ENCODE measurements at places on chromosomes 12 and 14. TPM values are rescaled to one million over a fixed set of nuclear protein-coding genes. Genes with fewer than 3 reads are reported as not detected.

Gene PTPRB
- total RNA-seq: 16.5 TPM

Gene GNS
- total RNA-seq: 36.5 TPM

Gene SSPN
- total RNA-seq: 45.4 TPM

Gene SPX
- 17.1 TPM for total RNA-seq

Gene CIDEB
- 1.8 TPM for total RNA-seq

DNA sequence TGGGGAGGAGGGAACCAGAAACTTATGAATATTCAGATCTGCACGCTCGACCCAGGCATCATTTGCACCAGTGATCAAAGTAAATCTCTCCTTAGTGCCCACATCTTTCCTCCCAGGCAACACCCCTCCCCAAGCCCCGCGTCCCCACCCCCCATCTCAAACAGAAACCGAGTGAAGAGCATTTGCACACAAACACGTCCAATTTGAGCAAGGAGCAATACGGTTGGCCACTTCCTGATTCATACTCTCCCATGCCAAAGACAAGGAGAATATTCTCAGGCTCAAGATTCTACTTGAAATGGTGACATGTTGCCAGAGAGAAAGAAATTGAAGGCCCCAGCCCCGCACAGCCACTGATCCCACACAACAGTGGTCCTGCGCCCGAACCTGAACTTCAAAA lies 7.1 kb downstream of the FOXN3 start:
- H3K27me3 ChIP-seq: no peaks in the 10 kb centered on the region
- peak overlapping the region; percentile 72 for H3K27ac ChIP-seq
- H3K4me1 ChIP-seq: peaks cover 49% of the 10 kb centered on the region
- no peak for DNase-seq

DNA sequence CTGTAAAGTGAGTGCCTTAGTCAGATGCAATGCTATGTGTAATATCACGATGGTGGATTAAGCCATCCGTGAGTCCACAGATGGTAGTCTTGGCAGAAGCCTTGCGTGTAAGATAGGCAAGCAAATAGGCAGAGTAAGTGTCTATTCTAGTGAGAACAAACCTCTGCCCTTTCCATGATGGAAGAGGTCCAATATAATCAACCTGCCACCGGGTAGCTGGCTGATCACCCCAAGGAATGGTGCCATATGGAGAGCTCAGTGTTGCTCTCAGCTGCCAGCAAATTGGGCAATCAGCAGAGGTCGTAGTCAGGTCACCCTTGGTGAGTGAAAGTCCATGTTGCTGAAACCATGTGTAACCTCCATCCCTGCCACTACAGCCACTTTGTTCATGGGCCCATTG lies 371.2 kb upstream of the LRFN5 start:
- H3K27me3 ChIP-seq: no peaks in the 10 kb centered on the region
- no peaks in the 10 kb centered on the region for H3K36me3 ChIP-seq
- no peak overlapping the region for H3K4me3 ChIP-seq
- H3K27ac ChIP-seq: no peak overlapping the region
- no peak for DNase-seq

DNA sequence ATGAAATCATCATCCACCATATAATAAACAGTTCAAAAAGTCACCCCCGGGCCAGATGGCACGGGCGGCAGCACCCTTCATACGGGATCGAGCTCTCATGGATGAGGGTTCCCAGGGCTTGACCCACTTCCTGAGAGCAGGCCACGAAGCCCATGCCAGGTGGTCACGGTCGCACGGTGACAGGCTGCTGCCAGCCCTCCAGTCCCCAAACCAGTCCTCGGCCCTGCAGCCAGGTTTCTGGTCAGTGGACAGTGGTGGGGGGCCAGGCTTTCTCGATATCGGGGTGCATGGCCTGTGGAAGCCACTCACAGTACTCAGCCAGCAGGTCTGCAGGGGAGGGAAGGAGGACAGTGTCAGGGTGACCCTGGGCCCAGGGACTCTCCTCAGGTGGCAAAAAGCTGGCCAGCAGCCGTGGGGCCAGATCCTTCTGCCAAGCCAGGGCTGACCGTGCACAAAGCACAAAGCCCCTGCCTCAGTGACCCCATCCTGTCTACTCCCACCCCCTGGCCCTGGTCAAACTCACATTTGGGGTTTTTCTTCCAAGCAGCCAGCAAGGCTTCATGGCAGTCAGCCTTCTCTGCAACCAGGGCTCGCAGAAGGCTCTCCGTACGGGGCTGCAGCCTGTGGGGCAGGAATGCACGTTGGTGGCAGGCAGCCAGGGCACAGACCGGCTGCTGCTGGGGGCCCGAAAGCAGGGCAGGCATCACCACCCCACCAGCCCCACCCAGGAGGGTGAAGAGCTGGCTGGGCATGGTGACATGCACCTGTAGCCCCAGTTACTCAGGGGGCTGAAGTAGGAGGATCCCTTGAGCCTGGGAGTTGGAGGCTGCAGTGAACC lies 33.3 kb upstream of the UBC start:
- H3K36me3 ChIP-seq: peaks cover 84% of the 10 kb centered on the region
- no peak overlapping the region for H3K4me3 ChIP-seq
- H3K4me1 ChIP-seq: no peaks in the 10 kb centered on the region
- H3K27me3 ChIP-seq: no peaks in the 10 kb centered on the region
- no peak for DNase-seq
- H3K27ac ChIP-seq: no peak overlapping the region

DNA sequence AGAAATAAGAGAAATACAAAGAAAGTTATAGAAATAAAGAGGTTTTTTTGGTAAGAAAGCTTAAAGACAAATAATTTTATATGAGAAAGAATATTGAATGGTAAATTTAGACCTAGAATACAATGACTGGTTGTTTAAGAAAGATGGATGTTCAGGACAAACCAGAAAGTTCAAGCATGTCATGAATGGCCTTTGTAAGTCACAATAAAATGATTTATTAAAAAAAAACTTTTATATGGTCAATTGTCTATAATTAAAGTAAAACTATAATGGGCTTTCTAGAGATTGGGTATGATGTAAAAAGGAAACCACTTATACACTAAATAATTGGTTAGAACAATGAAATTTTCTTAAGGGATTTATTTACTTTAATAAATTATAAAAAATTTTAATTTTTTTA lies 19.8 kb upstream of the CAPRIN2 start:
- H3K27ac ChIP-seq: no peak overlapping the region
- H3K4me1 ChIP-seq: no peaks in the 10 kb centered on the region
- no peaks in the 10 kb centered on the region for H3K36me3 ChIP-seq
- no peaks in the 10 kb centered on the region for H3K27me3 ChIP-seq

GRCh38 chr12:21985155-21985554 lies 43.9 kb upstream of the ABCC9 start:
- H3K4me1 ChIP-seq: no peaks in the 10 kb centered on the region
- no peak overlapping the region for H3K4me3 ChIP-seq
- no peaks in the 10 kb centered on the region for H3K27me3 ChIP-seq
- DNase-seq: no peak
- H3K36me3 ChIP-seq: no peaks in the 10 kb centered on the region

DNA sequence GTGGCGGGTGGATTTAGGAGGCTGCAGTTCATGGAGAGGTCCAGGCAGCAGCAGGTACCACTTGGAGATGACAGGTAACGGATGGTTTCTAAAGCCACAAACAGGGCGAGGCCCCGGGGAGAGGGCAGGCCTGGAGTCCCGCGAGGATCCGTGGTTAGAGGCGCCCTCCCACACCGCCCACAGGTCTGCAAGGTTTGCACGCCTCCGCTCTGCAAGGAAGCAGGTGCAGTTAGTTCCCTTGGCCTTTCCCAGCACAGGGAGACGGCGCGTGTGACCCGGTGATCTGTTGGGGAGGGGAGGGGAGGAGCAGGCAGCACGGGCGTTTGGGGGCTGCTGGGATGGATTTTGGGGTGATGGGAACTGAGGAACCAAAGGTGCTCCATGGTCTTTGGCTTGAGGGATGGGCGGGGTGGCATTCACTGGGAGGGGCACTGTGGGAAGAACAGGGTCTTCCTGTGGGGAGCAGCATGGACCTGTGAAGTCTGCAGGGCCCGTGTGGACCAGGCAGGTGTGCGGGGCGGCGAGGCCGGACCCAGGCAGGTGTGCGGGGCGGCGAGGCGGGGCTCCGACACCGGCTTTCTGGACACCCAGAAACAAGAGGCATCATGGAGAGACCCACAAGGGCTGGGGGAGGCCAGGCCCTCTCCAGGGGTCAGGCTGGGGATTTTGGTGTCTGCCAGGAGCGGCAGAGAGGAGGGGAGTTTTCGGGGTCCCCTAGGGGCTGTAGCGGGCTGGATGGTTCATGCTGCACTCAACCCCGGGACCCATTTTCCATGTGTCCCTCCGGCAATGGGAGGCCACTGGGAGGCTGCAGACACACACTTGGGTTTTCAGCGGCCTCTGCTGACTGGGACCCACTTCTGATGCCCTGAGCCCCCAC lies 29.1 kb downstream of the NOC4L start:
- H3K36me3 ChIP-seq: no peaks in the 10 kb centered on the region
- H3K4me3 ChIP-seq: no peak overlapping the region
- no peaks in the 10 kb centered on the region for H3K27me3 ChIP-seq
- no peaks in the 10 kb centered on the region for H3K4me1 ChIP-seq

DNA sequence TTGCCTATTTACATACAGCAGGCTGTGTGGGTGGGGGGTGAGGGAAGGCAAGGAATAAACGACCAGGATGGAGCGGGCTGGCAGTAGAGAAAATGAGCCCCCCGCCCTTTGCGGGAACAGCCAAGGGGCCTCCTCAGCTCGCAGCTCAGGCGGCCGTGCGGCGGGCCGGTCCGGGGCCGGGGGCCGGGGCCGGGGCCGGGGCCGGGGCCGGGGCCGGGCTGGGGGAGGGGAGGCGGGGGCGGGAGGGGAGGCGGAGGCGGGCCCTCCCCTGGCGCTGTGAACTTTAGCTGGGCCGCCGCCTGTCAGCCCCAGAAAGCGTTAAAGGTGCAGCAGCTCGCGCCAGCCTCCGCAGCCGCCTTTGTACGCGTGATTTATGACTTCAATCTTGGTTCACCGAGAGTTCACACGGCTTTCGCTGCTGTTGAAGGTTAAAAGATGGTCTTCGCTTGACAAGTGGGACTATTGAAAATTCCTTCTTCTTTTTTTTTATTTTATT lies 28.8 kb downstream of the HOXC4 start:
- peak overlapping the region; percentile 24 for H3K4me3 ChIP-seq
- H3K36me3 ChIP-seq: no peaks in the 10 kb centered on the region
- H3K27ac ChIP-seq: no peak overlapping the region
- DNase-seq: peak; percentile 57

- no peak overlapping the region for H3K27ac ChIP-seq
- H3K4me1 ChIP-seq: no peaks in the 10 kb centered on the region
- peaks cover 50% of the 10 kb centered on the region for H3K36me3 ChIP-seq
- no peaks in the 10 kb centered on the region for H3K27me3 ChIP-seq
- no peak for DNase-seq
These were observed 67.1 kb downstream of the NUAK1 start for GRCh38 chr12:106071686-106072085.

DNA sequence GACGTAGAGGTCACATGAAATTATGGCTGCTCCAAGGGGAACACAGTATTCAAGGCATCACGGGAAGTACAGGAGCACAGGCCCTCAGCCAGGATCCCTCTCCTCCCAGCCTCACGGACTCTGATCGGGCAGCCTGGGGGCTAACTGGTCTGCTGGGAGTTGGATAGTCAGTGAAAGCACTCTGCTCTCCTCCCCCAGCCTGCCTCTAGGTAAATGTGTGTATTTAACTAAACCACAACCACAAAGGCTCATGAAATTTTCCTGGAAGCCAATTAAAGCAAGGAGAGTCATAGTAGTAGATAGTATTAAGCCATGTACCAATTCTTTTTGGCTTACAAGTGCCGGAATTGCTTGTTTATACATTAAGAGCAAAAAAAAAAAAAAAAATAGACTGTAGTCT lies 254.3 kb downstream of the MSRB3 start:
- no peak overlapping the region for H3K27ac ChIP-seq
- DNase-seq: no peak
- no peak overlapping the region for H3K4me3 ChIP-seq
- H3K4me1 ChIP-seq: no peaks in the 10 kb centered on the region
- H3K36me3 ChIP-seq: no peaks in the 10 kb centered on the region
- no peaks in the 10 kb centered on the region for H3K27me3 ChIP-seq

- H3K27me3 ChIP-seq: peaks cover 23% of the 10 kb centered on the region
- H3K27ac ChIP-seq: no peak overlapping the region
- DNase-seq: no peak
- no peak overlapping the region for H3K4me3 ChIP-seq
- no peaks in the 10 kb centered on the region for H3K36me3 ChIP-seq
These were observed 4.4 kb downstream of the WSCD2 start for GRCh38 chr12:108133482-108133881.

- no peak for DNase-seq
- H3K4me3 ChIP-seq: no peak overlapping the region
- no peak overlapping the region for H3K27ac ChIP-seq
- H3K27me3 ChIP-seq: no peaks in the 10 kb centered on the region
- no peaks in the 10 kb centered on the region for H3K36me3 ChIP-seq
- H3K4me1 ChIP-seq: peaks cover 8% of the 10 kb centered on the region
These were observed 40.5 kb downstream of the METTL25 start for GRCh38 chr12:82398879-82399278.

- H3K4me1 ChIP-seq: peaks cover 11% of the 10 kb centered on the region
- no peaks in the 10 kb centered on the region for H3K36me3 ChIP-seq
- no peaks in the 10 kb centered on the region for H3K27me3 ChIP-seq
- H3K27ac ChIP-seq: no peak overlapping the region
- H3K4me3 ChIP-seq: no peak overlapping the region
These were observed 56.7 kb downstream of the TRAF3 start for GRCh38 chr14:102833991-102834390.

DNA sequence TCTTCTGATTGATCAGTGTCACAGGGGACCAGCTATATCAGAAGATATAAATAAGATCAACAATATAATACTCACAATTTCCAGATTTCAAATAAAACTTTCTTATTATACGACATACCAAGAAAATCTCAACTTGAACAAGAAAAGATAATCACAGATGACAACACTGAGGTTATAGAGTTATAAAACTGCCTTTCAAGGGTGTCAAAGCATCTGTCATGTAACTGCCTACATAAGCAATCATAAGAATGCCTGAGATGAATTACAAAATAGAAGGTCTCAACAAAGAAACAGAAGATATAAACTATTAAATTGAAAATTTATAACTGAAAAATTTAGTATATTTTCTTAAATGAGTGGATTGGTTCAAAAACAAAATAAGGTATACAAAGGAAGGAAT lies 659.2 kb downstream of the SLC16A7 start:
- H3K27ac ChIP-seq: no peak overlapping the region
- no peak overlapping the region for H3K4me3 ChIP-seq
- DNase-seq: no peak
- no peaks in the 10 kb centered on the region for H3K4me1 ChIP-seq

GRCh38 chr12:128606051-128606450 lies 217.7 kb downstream of the SLC15A4 start:
- no peaks in the 10 kb centered on the region for H3K36me3 ChIP-seq
- no peak for DNase-seq
- H3K27ac ChIP-seq: no peak overlapping the region
- no peaks in the 10 kb centered on the region for H3K4me1 ChIP-seq
- no peak overlapping the region for H3K4me3 ChIP-seq

- peaks cover 17% of the 10 kb centered on the region for H3K36me3 ChIP-seq
- H3K27ac ChIP-seq: no peak overlapping the region
- no peak overlapping the region for H3K4me3 ChIP-seq
- no peaks in the 10 kb centered on the region for H3K27me3 ChIP-seq
These were observed 2.3 kb upstream of the MDM2 start for GRCh38 chr12:68805592-68806120.

- DNase-seq: no peak
- H3K36me3 ChIP-seq: no peaks in the 10 kb centered on the region
- H3K27ac ChIP-seq: no peak overlapping the region
- no peaks in the 10 kb centered on the region for H3K4me1 ChIP-seq
These were observed 200.2 kb downstream of the TTC8 start for GRCh38 chr14:89024691-89025090.

- peaks cover 11% of the 10 kb centered on the region for H3K4me1 ChIP-seq
- no peak overlapping the region for H3K27ac ChIP-seq
- no peaks in the 10 kb centered on the region for H3K27me3 ChIP-seq
- H3K4me3 ChIP-seq: no peak overlapping the region
- no peak for DNase-seq
These were observed 56.6 kb upstream of the METAP2 start for GRCh38 chr12:95417372-95417771.

Data from psoas muscle (tissue), 8 donors.